ENCODE measurements at places on chromosomes 1 and 21.

- no peak for DNase-seq
Measured at GRCh38 chr1:241330619-241331327, 26.2 kb downstream of the RGS7 start.

- DNase-seq: no peak
Measured at GRCh38 chr21:24577301-24577700, 1030.0 kb downstream of the MRPL39 start.

DNA sequence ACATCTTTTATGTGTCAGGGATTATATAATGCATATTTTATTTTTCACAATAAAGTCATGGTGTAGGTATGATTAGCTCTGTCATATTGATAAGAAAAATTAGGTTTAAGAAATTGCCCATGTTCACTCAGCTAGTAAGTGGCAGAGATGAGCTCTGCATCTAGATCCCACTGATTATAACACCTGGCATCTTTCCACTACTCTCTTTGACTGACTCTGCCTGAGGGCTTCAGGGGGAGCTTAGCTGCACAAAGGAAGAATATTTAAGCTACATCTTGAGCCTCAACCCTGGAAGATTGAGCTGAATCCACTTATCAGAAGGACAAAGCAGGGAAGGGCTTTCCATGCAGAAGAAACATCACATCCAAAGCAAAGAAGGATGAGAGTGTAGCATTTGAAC is 190.4 kb downstream of the MIS18A start:
- no peak for DNase-seq

GRCh38 chr1:109721042-109721441 is 9.0 kb downstream of the GSTM5 start:
- DNase-seq: no peak

GRCh38 chr1:240426051-240426450 is 185.9 kb downstream of the GREM2 start:
- DNase-seq: no peak

GRCh38 chr1:50710099-50710498 is 250.0 kb downstream of the FAF1 start:
- no peak for DNase-seq

GRCh38 chr1:234620272-234621126 is 10.5 kb upstream of the IRF2BP2 start:
- no peak for DNase-seq

- DNase-seq: peak; percentile 62
Measured at GRCh38 chr1:17502326-17502778, 37.1 kb upstream of the ARHGEF10L start.

DNA sequence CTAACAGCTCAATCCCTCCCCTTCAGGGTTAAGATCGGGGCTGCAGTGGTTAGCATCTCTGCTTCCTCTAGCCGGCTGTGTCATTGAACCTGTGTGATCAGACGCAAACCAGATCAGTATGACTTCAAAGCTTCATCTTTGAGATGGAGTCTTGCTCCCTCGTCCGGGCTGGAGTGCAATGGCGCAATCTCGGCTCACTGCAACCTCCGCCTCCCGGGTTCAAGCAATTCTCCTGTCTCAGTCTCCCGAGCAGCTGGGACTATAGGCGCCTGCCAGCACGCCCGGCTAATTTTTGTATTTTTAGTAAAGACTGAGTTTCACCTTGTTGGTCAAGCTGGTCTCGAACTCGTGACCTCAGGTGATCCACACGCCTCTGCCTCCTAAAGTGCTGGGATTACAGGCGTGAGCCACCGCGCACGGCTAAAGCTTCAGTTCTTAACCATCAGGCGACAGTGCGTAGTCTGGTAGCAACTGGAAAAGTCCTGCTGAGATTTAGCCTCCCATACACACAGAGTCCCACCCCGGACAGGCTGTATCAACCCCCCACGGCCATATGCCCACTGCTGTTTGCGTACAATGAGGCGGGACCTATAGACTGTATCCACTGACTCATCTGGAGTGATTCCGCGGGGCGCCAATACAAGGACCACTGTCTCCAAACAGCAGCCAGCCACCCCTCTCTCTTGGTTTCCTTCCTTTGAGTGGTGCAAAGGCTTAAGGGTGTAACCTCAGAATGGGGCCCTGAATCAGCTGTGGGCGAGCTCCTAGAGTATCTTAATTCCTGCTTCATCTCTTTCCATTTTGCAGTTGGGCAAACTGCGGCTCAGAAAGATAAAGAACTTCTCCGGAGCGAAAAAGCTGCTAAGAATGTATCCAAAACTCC is 23.3 kb downstream of the CELA3A start:
- DNase-seq: peak; percentile 70

DNA sequence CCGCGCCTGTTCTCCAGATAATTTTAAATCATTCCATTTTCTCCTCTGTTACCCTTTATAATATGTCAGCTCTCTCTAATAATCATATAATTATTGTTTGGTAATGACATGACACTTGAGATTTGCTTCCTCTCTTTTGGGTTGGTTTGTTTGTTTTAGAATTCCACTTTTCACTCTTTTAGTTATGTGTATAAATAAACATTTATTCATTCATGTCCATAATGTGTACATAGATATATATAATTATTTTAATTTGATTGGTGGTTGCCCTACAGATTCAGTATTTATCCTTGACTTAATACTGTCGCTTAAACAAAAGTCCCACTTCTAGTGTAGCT is 93.4 kb upstream of the FMN2 start:
- DNase-seq: no peak

- DNase-seq: no peak
Measured at GRCh38 chr1:84254703-84255238, 46.7 kb upstream of the SAMD13 start.

DNA sequence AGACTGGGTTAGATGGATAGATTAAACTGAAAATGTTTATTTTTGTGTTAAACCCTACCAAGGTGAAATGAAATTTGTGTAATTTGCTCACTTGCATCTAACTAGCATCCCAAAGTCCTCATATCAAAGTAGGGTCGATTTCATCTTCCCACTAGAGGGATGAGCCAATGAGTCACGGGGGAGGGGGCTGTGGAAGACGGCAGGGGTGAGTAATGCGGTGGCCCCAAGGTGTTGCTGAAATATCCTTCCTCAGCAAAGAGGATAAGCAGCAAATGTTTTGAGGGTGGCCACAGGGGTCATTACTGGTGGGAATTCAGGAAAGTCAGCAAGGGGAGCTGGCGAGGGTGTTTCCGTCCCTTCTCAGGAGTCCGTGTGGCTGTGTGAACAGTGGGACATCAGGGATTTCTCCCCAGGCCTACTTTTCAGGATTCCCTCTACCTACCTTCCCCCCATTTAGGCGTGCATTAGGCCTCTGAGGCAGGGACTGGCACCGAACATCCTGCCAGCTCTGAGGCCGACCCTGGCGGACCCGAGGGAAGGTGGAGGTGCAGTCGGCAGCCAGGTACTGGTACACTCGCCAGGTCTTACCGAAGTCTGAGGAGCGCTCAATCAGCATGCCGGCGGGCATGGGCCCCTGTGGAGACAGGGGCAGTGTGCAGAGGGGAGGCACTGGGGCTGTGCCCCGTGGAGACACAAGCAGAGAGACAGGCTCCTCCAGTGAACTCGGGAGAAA is 18.1 kb downstream of the LAMB3 start:
- no peak for DNase-seq

DNA sequence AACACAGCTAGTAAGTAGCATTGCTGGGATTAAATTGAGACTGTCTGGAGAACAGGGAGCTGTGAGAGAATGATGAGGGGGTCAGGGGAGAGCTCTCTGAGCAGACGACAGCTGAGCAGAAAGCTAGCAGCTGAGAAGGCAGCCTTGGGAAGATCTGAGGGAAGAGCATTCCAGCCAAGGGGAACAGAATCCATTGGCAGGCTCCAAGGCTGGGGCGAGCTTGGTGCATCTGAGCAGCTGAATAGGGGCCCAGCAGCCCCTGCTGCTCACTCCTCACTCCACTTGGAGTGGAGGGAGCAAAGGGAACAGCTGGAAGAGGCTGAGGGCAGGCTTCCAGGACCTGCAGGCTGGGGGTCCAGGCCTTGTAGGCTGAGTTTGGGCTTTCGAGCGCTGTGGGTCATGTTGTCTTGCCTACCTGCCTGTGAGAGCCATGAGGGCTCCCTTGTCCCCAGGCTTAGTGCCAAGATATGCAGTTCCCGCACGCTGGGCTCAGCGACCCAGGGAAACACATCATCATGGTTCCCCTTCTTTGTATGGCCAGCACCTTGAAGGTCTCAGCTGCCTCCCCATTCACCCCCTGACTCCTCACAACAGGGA is 10.5 kb downstream of the ACOT11 start:
- DNase-seq: no peak

DNA sequence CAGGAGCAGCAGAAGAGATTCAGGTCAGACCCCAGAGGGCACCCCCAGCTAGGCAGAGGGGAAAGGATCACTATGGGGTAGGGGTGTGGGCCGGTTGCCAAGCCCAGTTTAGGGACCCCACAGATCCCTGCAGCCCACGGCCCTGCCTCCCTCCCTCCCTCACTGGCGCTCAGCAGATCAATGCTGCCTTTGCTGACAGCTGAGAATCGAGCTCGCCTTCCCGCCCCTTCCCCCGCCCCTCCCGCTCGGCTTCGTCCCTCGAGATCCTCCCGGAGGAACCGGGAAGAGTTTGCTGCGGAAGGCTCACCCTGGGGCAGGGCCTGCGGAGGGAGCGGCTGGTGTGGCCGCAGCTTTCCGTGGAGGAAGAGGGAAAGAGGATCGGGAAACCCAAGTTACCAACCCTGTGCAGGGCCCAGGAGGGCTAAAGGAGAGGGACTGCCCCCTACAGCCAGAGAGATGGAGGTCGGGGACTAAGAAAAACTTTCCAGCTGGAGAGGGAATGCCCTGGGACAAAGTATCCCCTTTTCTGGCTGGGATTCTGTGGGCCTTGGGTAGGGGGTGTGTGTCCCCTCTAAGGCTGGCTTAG is 1.1 kb upstream of the KCNQ4 start:
- peak; percentile 43 for DNase-seq

- DNase-seq: no peak
Measured at GRCh38 chr1:61523229-61523628, 201.7 kb downstream of the TM2D1 start.
